ENCODE measurements at places on chromosomes 3 and 15.

- DNase-seq: no peak
Measured at GRCh38 chr3:120497818-120498217, 47.0 kb upstream of the FSTL1 start.

- DNase-seq: no peak
Measured at GRCh38 chr3:114712728-114713492, 419.1 kb downstream of the TIGIT start.

- DNase-seq: no peak
Measured at GRCh38 chr15:70137967-70138366, 40.2 kb upstream of the TLE3 start.

DNA sequence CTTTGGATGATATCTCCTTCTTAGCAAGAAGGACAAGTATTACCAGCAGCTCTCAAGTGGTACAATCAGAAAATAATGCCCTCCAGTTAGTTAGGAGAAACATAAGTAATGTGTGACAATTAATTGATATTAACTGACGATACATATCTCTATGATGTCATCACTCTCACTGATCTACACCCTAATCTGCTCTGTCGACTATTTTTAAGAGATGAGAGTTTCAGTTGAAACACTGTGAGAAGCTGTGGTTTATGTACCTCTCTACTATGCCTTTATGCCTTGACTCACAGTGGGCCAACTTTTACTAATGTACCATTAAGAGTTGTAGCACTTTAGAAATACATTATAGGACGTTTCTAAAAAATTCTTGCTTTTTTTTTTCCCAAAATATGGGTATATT is 8.6 kb downstream of the CEP152 start:
- no peak for DNase-seq

GRCh38 chr15:41506796-41507341 is 6.8 kb downstream of the LTK start:
- DNase-seq: no peak

DNA sequence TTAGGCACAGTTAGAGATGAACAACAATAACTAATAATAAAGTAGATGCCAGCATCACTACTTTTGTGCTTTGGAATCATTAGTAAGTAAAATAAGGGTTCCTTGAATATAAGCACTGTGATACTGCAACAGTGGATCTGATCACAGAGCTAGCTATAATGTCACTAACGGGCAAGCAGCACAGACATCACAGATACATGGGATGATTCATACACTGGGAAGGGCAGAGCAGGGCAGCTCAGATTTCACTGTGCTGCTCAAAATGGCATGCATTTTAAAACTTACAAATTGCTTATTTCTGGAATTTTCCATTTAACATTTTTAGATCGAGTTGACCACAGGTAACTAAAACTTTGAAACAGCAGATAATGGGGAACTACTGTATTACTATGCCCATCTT is 476.6 kb downstream of the FHIT start:
- no peak for DNase-seq

Measured in activated CD4-positive, alpha-beta T cell treated with anti-CD3 and anti-CD28 coated beads for 1 hour (primary cell).